Activated CD8-positive, alpha-beta memory T cell treated with anti-CD3 and anti-CD28 coated beads, Interleukin-2, amount 50 U/mL, for 48 hours (primary cell): ENCODE measurements at places on chromosomes 13 and 19.
A peak's percentile ranks its signal among the peaks of the same experiment; 100 is the strongest.

DNA sequence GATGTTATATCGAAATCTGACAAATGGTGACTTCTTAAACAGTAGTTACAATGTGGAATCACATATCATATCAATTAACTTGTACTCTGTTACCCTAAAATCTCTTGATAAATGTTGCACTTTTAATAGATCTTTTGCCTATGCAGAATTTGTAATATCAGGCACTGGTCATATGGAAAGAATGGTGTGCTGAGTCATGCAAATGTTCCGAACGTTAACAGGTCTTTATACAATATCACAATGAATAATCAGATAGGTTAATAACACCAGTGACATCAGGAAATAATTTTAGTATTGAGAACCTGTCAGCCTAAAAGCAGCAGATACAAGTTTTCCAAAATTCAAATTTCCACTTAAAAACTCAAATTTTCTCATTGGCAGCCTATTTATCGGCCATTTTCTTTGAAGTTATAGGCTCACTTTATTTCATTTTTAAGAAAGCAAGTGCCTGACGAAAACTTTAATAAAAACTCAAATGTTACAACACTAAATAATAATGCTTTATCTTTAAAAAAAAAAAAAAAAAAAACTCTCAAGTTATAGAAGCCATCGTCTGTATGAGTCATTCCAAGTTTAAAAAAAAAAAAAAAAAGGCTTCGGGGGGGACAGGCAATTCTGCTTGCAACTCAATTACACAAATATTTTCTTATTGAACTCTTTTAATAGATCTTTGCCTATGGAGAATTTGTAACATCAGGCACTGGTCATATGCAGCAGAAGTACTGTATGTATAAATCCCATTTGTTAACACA lies 180.9 kb downstream of the DIAPH3 start:
- DNase-seq, result no peak

DNA sequence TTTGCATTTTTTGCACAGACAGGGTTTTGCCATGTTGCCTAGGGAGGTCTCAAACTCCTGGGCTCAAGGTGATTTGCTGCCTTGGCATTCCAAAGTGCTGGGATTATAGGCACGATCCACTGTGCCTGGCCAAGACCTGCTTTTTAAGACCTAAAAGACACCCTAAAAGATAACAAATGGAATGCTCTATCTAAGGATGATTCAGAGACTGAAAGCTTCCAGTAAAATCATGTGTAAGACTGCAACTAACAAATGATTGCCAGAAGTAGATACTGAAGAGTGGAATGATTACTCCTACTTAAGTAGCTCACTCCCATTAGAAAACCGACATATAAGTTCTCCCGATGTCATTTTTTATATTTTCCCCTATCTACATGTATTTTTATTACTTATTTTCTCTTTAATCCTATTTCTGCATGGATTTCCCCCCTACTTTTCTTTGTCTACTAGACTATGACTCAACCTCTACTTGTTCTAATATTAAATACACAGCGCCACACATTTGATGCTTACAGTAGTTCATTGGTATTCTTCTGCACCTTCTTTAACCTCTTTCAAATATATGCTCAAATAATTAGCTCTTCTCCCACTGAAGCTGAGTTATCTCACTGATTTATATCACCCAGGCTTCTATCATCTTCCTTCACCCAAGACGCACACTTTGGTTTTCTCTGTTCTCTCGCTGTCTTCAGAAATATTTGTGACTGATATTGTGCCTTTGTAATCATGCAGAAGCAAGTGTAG lies 32.2 kb upstream of the KLF12 start:
- no peak for DNase-seq

- DNase-seq, result no peak
These were observed 14.4 kb downstream of the EPS15L1 start for GRCh38 chr19:16457195-16457953.

- DNase-seq, result no peak
These were observed 71.5 kb downstream of the DNAJC15 start for GRCh38 chr13:43094901-43095300.

GRCh38 chr19:55552206-55552605 lies 6.9 kb upstream of the SBK3 start:
- no peak for DNase-seq

DNA sequence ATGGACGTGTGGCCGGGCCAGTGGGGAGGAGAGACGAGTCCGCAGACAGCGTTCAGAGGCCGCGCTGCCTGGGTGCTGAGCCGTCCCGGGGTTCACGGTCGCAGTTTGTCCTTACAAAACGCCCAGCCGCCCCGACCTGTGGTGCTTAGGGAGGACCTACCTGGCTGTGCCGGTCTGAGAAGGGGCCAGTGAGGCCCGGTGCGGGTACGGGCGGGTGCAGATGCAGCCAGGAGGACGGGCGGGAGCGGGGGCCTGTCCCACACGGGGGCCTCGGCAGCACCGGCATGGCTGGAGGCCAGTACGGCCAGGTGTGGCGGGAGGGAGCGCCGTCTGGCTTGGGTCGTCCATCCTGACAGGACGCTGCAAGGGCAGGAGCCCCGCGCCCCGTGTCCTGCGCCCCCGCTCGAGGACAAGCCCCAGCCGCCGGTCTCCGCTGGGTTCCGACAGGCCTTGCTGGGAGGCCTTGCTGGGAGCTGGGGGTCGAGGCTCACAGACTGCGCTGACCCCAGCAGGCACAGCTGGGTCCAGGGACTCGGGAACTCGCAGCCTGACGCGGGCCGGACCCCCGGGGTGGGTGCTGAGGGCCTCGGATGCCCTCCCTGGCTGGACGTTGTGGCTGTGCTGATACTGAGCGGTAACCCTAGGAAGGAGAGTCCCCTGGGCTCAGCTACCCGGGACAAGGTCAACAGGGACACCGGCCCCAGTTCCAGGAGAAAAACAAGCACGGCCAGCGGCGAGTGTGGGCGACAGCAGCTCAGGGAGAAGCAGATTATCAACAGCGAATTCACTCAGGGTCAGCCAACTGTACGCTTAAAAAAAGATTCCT lies 5.3 kb upstream of the PROZ start:
- DNase-seq, result peak; percentile 64

DNA sequence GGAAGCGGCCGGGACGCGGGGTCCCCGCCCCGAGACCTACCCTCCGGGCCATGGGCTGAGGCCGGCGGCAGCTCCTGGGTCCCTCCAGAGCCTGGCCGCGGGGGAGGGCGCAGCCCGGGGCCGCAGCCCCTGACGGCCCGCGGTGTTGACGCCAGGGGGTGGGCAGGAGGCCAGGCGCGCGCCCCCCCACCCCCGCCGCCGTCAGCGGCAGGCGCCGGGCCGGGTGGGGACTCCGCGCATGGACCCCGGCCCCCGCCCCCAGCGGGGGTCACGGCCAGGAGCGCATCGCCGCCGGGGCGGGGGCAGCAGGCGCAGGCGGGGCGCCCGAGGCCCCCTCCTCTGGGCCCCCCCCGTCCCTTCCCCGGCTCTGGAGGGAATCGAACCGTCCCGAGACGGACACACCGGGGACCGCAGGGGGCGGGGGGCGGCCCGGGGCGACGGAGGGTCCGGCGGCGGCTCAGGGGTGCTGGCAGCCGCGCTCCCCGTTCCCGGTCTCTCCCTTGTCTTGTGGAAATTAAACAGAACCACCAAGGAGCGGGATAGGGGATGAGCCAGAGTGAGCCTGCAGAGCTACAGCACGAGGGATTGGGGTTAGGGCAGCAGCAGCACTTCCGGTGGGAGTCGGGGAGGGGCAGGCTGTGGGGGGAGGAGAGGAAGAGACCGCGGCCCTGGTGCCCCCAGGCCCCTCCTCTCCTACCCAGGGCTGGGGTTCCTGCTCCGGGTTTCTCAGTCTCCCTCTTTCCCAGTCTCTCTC lies at the start of gene MEIS3:
Gene MEIS3 (minus strand): TSS at position 498 of the 754 bp plus-strand sequence. CDS start 446 bp downstream, at position 52.
- DNase-seq, result no peak
